Lung microvascular endothelial cell (primary cell): ENCODE measurements at places on chromosomes 6 and 20. TPM values are rescaled to one million over a fixed set of nuclear protein-coding genes. Genes with fewer than 3 reads are reported as not detected.

GRCh38 chr20:36308986-36309385 is 2.8 kb downstream of the DLGAP4 start:
- no peak for DNase-seq

- DNase-seq, result peak; percentile 28
These were observed 74.8 kb downstream of the TULP4 start for GRCh38 chr6:158387036-158387435.

DNA sequence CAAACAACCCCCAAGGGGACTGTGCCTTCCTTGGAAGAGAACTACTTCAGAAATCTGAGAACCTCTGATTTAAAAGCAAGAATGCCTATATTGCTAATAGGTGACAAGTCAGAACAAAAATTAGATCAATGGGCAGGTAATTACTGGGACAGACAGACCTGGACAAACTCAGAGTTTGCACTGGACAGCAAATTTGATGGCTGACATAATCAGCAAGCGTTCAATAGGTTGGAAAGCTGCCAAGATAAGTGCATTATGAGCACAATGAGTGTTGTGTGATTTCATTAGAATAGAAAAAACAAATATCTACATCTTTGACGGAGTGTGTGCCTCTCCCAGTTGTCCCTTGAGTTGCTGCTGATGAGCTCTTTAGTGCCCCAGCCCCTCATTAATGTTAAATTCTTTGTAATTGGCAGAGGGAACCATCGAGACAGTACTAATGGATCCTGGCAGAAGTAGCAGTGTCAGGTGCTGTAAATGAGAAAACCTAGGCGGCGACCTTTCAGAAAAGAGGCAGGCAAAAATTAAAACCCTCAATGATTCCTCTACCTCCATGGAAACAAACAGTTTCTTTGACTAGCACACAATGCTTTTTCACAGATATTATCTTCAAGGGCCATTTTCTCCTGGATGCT is 116.5 kb upstream of the COL21A1 start:
- DNase-seq, result peak; percentile 56

DNA sequence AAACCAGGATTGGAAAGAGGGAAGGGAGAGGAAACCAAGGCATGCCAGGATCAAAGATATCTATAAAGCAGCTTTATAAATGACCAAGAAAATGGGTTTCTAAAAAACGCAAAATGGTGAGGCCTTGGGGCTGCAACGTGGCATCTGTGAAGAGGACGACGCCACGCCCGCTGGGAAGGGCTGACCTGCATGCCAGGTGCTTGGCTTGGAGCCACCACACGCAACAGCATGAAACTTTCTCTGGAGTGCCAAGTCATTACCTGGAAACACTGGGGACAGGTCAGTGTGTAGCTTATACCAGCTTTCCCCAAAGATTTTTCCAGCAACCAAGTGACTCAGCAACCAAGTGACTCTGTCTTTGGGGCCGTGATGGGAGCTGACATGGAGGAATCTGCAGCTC is 82.5 kb downstream of the POPDC3 start:
- no peak for DNase-seq

- peak; percentile 71 for DNase-seq
These were observed 18.5 kb upstream of the DCBLD1 start for GRCh38 chr6:117463762-117464665.

The DLK2 gene
- 0.22 and 1.2 TPM in 2 replicates for total RNA-seq

DNA sequence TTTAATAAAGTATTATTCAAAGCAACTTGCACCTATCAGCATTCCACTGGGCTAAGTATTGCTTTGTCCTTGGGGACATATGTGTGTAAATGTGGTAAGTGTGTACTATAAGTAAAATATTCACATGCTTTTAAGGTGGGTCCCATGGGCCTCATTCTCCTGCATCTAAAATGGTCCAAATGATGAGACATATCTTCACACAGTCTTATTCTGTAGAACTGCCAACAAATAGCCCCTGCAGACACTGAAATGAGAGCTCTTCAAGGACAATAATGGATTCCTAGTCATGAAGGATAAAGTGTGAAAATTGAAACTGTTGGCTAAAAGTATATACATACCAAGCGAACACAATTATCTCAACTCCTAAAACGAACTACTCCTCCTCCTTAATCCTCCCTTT is 81.8 kb downstream of the SMLR1 start:
- DNase-seq, result no peak

DNA sequence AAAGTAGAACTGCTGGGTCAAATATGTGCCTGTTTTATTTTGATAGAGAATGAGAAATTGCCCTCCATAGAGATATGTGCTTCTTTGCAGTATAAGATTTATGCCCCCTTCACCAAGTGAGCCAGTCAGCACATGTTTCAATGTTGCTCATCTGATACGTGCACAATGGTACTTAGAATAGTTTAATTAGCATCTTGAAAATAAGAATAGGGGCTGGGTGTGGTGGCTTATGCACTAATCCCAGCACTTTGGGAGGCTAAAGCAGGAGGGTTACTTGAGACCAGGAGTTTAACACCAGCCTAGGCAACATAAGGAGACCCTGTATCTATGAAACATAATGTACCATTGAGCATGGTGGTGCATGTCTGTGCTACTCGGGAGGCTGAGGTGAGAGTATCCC is 20.3 kb upstream of the C20orf204 start:
- DNase-seq, result no peak

The PM20D2 gene
- total RNA-seq, result 1.2 and 3.7 TPM in 2 replicates

DNA sequence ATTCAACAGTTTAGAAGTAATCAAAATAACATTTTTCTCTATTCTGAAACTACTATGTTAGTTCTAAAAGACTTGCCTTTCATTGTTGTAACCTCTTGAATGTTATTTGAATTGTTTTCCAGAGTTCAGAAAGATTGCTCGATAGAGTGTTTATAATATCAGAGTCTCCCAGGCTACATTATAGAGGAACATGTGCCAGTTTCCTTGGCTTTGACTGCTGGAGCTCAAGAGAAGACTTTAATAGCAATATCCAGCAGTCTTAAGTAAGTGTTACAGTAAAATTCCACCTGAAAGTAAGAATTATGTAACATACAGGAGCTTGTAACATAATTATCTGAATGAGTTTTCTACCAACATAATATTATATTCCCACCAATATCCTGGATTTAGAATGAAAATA is 991.8 kb upstream of the ADGRB3 start:
- DNase-seq, result no peak

- DNase-seq, result no peak
These were observed 457.7 kb downstream of the CDKAL1 start for GRCh38 chr6:20991910-20992309.

DNA sequence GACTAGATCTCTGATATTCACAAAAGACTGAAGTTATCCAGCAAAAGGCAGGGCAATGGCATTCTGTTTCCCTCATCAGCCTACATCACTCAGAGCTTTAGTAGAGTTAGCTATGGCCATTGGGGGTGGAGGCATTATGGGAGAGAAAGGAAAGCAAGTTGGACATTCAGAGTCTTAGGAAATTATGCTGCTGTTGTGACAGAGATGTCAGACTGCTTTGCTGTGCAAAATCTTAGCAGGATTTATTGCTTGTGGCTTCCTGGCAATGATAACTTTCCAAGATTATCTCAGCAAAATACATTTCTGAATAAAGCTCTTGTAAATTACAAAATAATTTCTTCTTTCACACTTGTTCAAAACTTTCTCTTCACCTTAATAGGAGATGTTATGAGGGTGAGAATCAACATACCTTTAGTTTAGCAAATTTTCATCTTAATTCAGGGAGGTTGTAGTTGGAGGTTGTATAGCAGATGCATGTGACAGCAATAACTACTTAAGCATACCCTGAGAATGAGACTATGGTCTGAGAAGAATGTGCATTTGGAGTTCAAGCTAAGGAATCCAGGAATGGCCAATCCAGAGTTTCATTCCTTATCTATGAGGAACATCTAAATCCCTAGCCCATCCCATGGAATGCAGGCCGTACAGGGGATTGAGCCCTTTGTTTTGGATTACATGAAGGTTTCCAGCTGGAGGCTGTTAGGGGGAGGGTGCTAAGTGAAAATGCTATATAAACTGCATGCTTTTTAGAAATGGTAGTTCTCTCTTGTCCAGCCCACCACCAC is 179.8 kb downstream of the HAO1 start:
- DNase-seq, result no peak

DNA sequence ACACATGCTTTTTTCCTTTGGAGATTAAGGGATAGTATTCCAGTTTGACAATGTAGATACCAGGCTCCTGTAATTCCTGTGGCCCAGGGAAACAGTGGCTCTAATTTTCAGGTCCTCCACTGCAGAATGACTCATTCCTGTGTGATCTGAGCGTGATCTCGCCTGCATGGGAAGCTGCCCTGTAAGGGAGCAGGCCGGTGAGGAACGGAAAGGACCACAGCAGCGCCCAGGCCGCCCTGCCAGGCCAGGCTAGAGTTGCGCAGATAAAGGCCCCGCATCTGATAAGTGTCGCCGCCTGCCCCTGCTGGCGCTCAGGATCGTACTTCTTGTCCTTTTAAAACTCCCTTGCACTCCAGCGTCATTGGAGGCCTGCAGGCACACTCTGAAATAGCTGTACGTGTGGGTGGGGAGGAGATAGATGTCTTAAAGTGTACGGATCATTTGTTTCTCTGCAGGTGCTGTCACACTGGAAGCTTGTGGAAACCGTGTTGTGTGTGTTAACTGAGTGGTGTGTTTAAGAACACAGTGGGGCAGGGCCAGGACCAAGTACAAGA is 60.7 kb downstream of the SYNJ2 start:
- peak; percentile 90 for DNase-seq

- DNase-seq, result no peak
These were observed 127.0 kb downstream of the PKHD1 start for GRCh38 chr6:51960419-51960818.

GRCh38 chr6:106215608-106216007 is 110.0 kb downstream of the ATG5 start:
- DNase-seq, result no peak

The HSF2 gene
- total RNA-seq, result 15.9 and 18.8 TPM in 2 replicates

- peak; percentile 68 for DNase-seq
These were observed 7.9 kb upstream of the LZTS3 start for GRCh38 chr20:3181270-3181669.

DNA sequence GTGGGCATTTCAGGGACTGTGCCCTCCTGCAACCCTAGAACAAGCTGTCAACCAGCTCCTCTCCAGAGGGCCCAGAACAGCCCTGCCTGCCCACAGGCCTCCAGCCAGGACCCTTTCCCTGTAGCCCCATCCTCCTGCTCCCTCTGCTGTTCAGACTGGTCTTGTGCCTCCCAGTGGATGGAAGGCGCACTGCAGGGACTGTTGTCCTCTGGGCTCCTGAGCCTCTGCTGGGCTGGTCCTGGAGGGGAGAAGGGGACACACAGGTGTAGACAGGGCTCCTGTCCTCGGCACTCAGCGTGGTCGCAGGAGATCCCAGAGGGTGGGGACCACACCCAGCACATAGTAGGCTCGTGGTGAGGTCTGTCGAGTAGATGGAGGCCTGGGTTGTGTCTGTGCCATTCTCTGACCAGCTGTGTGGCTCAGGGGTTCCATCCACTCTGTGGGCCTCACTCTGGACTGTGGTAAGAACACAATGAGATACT is 11.5 kb downstream of the ITPR3 start:
- DNase-seq, result peak; percentile 69

The GABRR1 gene
- total RNA-seq, result not detected in 2 replicates

GRCh38 chr6:586553-586952 is 70.3 kb downstream of the HUS1B start:
- DNase-seq, result no peak

GRCh38 chr6:166297606-166298005 is 10.6 kb downstream of the PRR18 start:
- no peak for DNase-seq
